Dermis blood vessel endothelial cell (primary cell): ENCODE measurements at places on chromosomes 5 and 9.

DNA sequence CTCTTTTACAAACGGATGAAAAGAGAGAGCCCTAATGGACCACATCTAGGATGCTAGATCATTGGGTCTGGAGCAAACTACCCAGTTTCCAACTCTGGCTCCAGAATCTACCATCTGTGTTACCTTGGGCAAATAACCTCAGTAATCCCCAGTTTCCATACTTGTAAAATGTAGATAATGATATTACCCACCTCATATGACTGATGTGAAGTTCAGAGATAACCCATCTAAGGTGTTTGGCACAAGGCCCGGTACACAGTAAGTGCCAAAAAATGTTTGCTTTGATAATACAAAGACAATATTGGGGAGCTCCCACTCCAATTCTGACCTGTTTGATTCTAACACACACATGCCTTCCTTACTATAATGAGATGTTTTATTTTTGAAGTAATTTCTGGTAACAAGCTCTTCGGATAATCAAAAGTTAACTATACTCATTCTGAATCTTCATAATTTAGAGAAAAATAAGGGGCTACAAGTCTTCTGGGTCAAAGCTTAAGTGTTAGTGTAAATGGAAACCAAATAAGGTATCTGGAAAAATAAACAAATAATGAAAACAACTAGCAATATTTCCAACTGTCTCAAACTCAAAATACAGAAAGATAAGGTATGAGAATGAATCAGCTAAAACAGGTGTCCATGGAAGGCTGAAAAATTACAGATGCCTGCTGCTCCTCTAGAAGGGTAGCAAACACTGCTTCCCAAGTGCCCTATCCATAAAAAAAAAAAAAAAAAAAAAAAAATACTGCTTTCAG lies 30.4 kb downstream of the ELL2 start:
- DNase-seq, result peak; percentile 4

- DNase-seq, result no peak
These were observed 58.8 kb downstream of the FOCAD start for GRCh38 chr9:20742833-20743232.

DNA sequence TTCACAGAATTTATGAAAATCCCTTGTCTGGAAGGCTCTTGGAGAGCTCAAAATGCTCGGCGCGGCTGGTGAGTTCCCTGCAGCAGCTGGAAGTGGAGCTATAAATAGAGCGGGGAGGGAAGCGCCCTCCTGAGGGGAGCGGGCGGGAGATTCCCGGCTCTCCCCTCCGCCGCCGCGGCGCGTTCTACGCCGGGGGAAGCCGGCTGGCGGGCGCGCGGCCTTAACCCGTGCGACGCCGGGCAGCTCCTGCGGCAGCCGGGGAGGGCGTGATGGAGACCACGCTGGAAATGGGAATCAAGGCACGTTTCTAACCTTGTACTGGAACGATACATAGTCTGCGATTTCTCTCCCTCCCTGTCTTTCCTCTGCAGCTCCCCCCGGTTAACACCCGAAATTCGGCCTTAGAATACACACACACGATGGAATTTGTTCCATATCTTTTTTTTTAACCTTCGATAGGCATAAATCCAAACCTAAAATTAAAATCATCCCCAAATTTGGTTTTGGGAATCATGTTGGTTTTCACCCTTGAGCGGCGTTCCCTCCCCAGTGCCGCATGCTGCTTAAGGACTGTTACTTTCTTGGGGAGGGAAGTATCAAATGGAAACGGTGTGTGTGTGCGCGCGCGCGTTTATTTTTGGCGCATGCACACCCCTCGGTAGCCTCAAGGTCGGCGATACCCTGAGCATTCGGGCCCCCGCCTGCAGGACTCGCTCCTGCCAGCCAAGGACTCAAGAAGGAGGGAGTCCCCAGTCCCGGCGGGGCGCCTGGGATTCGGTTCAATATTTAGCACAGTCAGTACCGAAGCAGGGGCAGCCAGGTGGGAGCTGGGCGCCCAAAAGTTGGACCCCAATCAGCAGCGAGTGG lies 306.3 kb upstream of the KCNN2 start:
- DNase-seq, result peak; percentile 28

DNA sequence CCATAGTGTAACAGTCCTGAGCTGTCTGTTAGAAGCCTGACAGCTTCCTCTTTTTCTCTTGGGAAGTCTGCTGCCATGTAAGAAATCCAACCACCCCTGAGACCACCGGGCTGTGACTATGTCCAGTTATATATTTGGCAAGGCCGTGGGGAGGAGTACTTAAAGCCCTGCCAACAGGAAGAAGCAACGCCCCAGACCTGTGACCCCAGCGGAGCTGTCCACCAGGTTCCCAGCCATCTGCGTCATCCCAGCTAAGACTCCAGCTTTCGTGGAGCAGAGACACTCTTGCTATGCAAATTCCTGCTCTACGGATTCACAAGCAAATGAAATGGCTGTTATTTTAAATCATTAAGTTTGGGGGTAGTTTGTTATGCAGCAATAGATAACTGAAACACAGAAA lies 417.3 kb downstream of the TLE4 start:
- no peak for DNase-seq

- no peak for DNase-seq
These were observed 8.5 kb downstream of the CHSY3 start for GRCh38 chr5:129912601-129913255.

DNA sequence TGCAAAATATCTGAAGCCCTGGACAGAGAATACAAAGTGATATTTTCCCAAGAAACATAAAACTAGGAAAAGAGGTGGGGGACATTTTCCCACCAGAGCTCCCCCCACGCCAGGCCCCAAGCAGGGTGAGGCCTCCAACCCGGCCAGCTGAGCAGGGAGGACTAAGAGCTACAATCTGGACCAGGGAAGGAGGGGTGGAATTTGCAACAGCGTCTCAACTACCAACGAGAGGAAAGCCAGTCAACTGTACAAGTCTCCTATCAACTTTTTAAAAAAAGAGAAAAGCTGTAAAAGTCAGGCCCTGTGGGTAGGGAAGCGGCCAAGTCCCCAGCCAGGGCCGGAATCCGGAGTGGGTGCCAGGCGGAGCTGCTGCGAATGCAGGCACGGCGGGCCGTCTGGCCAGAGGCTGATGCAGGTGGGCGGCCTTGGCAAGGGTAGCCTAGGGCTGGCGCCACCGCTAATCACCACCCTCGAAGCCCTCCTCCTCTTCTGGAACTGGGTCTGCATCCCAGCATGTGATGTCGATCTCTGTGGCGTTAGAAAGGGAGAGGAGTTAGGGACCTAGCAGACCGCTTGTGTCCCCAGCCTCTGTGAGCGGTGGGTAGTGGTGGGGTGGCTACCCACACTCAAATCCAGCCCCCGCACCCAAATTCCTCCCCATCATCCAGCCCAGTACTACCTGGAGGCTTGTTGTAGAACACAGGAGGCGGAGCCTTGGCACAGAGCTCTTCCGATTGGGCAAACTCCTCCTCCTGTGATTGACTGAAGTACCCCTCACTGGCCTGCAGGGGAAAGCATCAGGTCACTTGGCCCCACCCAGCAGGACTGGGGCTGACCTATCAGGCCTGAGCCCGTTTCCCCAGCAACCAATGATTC lies 10.6 kb downstream of the PRR7 start:
- DNase-seq, result peak; percentile 98

GRCh38 chr5:149748471-149749094 lies 18.5 kb downstream of the PPARGC1B start:
- DNase-seq, result no peak

DNA sequence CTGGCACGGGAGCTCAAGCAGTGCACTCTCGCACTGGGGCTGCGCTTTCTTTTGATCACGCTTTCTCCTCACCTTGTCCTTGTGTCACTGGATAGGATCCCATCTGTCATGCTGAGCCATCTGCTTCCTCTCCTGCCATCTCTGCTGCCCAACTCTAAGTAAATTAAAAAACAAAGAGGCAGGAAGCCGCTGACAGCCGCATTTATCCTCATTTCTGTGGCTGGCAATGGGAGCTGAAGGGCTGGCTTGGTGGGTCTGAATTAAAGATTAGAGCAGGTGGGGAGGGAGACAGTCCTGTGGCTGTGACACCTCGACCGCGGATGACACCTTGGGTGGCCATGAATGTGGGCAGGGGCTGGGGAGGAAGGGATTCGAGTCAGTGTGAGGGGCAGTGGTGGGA lies 159.2 kb upstream of the ALDH1B1 start:
- DNase-seq, result no peak

DNA sequence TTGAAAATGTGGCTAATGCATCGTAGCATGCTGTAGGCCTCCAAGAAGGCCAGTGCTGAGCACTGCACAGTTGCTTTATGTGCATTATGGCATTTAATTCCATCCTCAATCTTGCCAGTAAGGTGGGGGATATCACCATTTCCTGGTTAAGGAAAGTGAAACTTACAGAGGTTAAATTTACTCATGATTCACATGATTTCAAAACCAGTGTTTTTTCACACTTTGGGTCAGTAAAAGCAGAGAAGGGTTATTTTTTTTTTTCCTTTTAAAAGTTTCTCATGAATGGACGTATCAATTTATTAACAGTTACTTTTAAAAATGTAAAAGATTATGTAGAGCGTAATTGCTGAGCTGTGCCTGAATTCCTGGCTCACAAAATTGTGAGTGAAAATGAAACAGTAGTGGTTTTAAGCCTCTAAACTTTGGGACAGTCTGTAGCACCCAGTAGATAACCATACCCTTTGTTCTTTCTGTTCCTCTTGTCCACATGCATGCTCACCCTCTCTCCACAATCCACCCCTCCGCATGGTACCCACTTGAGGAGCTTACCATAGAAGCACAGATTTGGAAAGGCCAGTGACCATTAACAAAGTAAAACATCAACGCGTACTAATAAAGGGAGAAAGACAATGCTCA lies 21.2 kb downstream of the MAST4 start:
- no peak for DNase-seq

GRCh38 chr5:125278711-125279110 lies 532.3 kb upstream of the ZNF608 start:
- no peak for DNase-seq

DNA sequence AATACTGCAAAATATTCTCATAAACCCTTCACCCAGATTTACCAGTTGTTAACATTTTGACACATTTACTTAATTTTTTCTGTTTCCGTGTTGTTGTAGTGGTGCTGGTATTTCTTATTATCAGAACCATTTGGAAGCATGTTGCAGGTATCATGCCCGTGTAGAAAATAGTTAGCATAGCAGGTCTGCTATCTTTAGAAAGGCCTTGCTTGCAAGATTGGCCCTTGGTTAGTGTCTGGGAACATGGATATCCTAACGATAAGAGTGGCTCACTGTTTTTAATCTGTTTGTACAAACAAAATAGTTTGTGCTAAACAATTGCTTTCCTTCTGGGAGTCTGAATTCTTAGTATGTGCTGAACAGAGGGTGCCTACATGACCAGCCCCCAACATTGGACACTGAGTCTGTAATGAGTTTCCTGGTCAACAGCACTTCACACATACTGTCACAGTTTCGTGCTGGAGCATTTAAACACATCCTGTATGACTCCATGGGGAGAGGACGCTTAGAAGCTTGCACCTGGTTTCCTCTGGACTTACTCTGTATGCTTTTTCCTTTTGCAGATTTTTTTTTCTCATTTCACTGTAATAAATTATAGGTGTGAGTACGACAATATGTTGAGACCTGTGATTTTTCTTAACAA lies 66.9 kb downstream of the MAN2A1 start:
- DNase-seq, result peak; percentile 77

- no peak for DNase-seq
These were observed 1.4 kb downstream of the FAM169A start for GRCh38 chr5:74864823-74865222.

DNA sequence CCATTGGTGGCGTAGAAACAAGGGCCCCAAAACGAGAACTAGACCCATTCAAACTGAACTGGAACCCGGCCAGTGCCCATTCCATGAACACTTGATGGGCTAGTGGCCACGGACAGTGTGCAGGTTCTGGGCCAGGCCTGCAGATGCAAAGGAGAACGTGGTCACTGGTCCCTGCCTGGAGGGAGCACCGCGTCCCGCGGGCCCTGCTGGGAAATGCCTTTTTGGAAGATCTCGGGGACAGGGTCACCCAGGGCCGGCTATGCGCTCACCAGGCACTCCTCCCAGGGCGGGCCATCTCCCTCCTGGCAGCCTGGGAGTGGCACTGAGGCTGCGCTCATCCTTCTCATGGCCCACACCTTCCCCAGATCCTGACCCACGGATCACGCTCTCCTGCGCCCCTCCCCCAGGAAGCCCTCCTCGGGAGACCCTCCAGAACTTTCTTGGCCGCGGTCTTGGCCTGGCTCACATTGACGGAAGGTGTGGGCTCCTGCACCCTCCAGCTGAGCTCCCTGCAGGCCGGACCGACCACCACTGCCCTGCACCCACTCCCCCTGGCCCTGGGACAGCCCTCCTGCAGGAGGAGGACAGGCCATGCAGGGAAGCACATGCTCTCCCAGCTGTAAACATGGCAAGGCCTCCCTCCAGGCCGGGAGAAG lies 2.8 kb upstream of the DIPK1B start:
- no peak for DNase-seq

DNA sequence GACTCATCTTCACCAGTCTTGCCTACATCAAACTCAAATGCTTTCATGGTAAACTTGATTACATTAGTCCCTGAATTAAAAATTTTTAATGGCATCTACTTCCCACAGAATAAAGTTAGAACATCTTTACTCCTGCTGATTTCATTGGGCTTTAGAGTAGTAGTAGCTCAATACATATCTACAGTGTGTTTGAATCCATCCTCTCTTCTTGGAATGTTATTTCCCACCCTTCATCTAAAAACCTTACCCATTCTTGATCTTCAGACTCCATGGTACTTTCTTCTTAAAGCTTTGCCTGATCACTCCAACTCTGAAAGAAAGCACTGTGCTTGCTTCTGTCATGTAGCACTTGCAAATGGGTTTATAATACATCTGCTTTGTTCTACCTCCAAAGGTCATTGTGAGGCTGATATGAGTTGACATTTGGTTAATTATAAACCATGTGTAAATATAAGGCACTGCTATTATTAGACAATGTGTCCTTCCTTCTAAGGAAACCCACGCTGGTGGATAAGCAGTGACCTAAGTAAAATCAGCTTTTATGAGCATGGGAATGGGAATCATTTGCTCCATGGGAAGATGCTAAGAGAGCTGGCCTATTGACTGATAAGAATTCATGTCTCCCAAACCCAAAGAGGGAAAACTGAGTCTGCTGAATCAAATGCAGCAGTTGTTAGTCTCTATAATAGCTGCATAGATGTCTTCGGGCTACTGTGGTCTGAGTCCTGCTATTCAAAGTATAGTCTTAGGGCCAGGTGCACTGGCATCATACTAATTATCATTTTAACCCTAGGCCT lies 7.5 kb upstream of the PRLR start:
- DNase-seq, result no peak

DNA sequence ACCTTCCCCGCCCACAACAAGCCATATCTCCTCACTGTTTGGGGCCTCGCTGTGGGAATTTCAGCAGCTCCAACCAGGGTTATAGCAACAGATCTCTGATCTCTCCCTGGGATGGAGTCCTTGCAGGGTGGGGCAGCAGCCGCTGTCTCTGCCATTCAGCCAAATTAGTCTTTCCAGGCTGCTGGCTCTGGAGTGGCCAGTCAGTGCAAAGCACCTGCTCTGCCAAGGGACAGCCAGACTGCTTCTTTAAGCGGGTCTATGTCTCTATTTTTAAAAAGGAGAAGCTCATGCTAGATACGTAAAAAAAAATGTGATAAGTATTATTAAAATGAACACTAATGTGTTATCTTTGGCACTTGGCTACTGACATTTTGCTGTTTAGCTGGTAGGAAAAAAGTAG lies 380.2 kb downstream of the CDH10 start:
- DNase-seq, result no peak

- DNase-seq, result peak; percentile 75
These were observed 58.7 kb upstream of the ERBIN start for GRCh38 chr5:65867542-65868195.

- peak; percentile 81 for DNase-seq
These were observed 3.1 kb downstream of the IER5L start for GRCh38 chr9:129174724-129175514.
